Daoy (cell line): ENCODE measurements at places on chromosomes 2 and 18. TPM values are rescaled to one million over a fixed set of nuclear protein-coding genes. Genes with fewer than 3 reads are reported as not detected.

- no peak for DNase-seq
These were observed 988 bp upstream of the KCNE4 start for GRCh38 chr2:223050900-223051504.

DNA sequence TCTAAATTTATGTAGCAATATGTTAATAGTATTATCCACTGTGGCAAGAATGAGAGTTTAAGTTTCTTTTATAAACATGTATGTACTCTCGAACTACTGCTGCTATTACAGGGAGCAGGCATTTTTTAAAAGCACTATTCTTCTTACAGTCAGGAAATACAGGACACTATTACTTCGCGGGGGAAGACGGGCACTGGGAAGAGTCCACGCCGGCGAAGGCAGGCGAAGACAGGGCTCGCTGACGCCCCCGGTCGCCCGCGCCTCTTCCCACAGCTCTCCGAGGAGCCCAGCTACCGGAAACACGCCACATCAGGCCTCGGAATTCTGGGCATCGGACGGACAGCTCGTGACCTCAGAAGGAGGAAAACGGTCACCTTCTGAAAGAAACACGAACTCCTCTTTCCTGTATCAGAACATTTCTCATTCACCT lies 90.2 kb downstream of the FAM161A start:
- peak; percentile 88 for DNase-seq

DNA sequence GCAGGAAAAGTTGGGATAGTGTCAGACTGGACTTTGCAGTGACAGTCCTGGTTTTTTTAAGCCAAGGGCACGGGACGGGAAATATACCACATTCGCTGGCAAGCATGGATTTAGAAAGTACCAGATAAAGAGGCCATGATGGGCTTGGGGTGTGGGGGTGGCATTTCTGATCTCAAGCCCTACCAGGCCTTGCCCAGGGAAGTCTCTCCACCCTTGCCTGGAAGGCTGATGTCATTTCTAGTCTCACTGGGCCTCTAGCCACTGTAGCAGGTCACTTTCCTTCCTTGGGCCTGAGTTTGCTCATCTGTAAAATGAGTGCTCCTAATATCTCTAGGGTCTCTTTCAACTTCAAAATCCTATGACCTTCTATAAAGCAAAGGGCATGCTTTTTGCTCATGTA lies 1.8 kb downstream of the ZBTB7C start:
- no peak for DNase-seq

GRCh38 chr2:69201259-69201658 lies 185.8 kb downstream of the GFPT1 start:
- DNase-seq, result no peak

GRCh38 chr2:114005110-114005783 lies 115.4 kb downstream of the ACTR3 start:
- no peak for DNase-seq

DNA sequence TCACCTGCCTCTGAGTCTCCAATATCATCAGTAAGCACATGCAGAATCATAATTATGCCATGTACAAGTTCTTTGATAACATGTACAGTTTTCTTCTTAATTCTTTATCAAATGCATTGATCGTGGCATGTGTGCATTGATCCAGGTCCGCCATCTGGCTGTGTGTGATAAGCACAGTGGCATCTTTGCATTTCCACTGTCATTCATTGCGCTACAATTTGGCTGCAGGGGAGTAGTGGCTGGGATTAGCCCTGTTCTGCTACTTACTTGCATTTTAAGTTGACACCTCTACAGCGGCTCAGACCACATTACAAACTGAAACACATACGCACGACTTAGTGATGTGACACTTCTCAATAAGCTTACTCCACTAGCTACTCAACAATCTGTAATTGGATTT lies 83.6 kb upstream of the OTX1 start:
- DNase-seq, result no peak

DNA sequence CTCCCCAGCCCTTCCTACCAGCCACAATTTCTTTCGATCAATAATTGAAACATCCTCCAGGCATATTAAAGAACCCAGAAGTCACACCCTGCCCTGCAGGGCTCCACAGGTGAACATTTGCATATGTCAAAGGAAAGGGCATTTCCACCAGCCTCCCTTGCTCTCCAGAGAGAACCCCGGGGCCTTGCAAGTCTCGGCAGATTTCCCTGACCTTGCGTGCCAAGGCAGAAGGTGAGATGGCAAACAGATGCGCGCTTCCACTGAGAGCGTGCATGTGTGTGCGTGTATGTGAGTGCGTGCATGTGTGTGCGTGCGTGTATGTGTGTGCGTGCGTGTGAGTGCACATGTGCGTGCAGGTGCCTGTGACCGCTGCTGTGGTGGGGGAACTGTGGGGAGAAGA lies 120.3 kb downstream of the INO80D start:
- DNase-seq, result no peak

- DNase-seq, result peak; percentile 66
These were observed 19.0 kb upstream of the DUSP19 start for GRCh38 chr2:183059561-183059960.

- peak; percentile 9 for DNase-seq
These were observed 670.7 kb downstream of the ERBB4 start for GRCh38 chr2:211867845-211868451.

- no peak for DNase-seq
These were observed 79.6 kb downstream of the LRATD1 start for GRCh38 chr2:14712111-14712510.

- peak; percentile 99 for DNase-seq
These were observed 43.9 kb upstream of the STPG4 start for GRCh38 chr2:47198985-47199451.

- DNase-seq, result peak; percentile 67
These were observed 13.3 kb downstream of the BABAM2 start for GRCh38 chr2:27903649-27904404.

- peak; percentile 18 for DNase-seq
These were observed 157.4 kb downstream of the GLI2 start for GRCh38 chr2:120892967-120893667.

- DNase-seq, result no peak
These were observed 133.4 kb downstream of the DOCK10 start for GRCh38 chr2:224908818-224909217.

The SLC5A7 gene
- total RNA-seq, result not detected in 2 replicates

The DSC2 gene
- total RNA-seq, result 2.8 and 4.3 TPM in 2 replicates

The KHK gene
- 1.1 and 2.9 TPM in 2 replicates for total RNA-seq

The TMEM178A gene
- total RNA-seq, result 1.3 and 1.4 TPM in 2 replicates

The ABHD1 gene
- total RNA-seq, result 1.7 TPM in 1 of 2 replicates, not detected in the other
